G401 (cell line): ENCODE measurements at places on chromosomes 1 and 21. TPM values are rescaled to one million over a fixed set of nuclear protein-coding genes. Genes with fewer than 3 reads are reported as not detected.

The FHAD1 gene
- total RNA-seq = 13.7 and 24.0 TPM in 2 replicates

The RBM11 gene
- total RNA-seq = 0.62 TPM in 1 of 2 replicates, not detected in the other

The TMPRSS3 gene
- total RNA-seq = not detected in 2 replicates

The ALPL gene
- 0.58 and 0.98 TPM in 2 replicates for total RNA-seq

The MFSD2A gene
- total RNA-seq = 4.3 and 7.9 TPM in 2 replicates

- DNase-seq = no peak
These were observed 311.0 kb downstream of the HLX start for GRCh38 chr1:221190249-221190648.

DNA sequence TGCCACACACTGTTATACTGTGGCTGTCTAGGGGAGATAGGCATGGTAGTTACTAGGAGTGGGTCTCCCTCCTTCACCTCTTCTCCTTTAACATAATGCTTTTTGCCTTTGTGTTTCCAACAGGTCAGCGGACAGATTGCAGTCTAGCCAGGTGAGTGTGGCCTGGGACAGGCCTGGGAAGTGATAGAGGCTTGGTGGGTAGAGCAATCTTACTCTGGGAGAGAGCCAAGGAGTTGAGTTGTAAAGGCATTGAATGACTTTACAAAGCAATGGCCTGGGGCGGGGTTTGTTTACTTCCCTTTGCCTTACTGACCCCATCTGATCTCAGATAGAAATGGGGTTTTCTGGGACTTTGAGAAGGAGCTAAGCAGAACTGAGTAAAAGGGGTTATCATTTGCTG, 51.0 kb upstream of the IKBKE start:
- DNase-seq = no peak

DNA sequence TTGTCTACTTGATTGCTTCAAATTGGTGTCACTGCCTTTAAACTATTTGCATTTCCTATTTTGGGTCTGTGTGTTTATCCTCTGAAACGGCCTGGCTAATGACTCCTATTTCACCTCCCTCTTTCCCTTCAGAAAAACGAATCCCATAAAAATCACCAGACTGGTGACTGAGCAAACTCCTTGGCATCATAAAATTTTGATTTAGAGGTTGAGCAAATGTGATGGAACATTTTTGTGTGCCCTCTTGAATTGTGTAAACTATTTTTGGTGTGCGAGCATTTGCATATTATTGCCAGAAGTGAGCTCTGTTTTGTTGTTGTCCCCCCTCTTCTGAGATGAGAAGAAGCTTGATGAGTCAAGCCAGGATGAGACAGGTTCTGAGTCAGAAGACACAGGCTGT, 316.1 kb downstream of the AJAP1 start:
- DNase-seq = no peak

DNA sequence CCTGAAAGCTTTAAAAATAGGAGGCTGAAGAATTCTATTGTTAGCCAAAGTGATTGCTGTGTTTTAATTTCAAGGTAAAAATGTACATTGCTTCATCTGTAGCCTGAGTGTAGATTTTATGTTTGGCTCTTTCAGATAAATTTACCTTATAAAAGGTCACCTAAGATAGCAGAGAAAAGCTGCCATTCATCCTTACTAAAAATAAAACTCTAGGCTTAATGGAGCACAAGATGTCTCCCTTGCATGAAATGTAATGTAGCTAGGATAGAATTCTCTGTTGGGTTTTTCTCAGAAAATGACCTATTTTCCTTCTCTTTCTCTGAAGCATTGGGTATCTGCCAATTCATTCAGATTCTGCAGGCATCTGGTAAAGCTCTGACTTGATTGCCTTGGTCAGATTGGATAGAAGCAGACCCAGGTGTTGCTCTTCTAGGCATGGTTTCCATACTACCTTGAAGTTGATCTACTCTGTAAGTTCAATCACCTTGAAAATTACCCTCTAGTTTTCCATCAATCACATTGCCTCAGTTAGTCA, 176.6 kb upstream of the GORAB start:
- peak; percentile 3 for DNase-seq

DNA sequence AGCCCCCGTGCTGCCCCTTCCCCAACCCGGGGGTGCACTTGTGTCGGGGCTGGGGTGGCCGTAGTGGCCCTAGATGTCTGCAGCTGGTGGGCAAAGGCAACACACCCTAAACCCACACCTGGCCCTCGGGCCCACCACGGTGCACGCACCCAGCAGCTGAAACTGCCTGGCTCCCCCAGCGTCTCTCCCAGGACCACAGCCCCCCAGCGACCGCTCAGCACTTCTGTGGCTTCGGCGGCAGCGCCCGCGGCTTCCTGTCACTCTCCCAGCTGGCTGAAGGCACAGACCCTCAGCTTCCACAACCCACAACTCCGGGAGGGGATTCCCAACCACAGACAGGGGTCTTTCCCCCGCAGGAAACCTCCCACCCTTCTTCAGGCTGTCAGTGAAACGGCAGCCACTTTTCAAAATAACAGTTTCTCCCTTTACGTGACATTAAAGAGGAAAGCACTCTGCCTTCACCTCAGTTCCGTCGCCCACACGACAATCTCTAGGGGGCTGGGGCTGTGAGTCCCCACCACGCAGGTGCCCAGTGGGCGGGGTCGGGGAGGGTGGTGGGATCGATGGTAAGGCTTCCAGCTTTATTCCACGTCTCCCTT, 40.7 kb upstream of the COL6A2 start:
- no peak for DNase-seq

- no peak for DNase-seq
These were observed 61.7 kb upstream of the MRPS6 start for GRCh38 chr21:34011660-34012059.

GRCh38 chr21:46151261-46151988, 4.0 kb downstream of the FTCD start:
- no peak for DNase-seq

DNA sequence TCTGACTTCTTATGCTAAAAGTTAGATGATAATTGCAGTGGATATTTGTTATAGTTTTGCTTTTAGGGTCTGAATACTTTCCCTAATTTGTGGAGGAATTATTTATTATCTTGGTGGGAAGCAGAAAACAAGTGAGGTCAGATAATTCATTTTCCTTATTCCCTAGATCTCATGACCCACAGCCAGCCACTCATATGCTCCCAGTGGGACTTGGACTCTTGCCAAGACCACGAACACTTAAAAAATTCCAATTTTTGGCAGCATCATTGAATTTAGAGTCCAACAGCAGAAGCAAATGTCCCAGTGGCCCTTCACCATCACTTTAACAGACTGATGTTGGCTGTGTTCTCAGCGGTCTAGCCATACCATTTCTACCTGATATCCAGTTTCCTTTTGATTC, 204.2 kb downstream of the HMCN1 start:
- DNase-seq = no peak

DNA sequence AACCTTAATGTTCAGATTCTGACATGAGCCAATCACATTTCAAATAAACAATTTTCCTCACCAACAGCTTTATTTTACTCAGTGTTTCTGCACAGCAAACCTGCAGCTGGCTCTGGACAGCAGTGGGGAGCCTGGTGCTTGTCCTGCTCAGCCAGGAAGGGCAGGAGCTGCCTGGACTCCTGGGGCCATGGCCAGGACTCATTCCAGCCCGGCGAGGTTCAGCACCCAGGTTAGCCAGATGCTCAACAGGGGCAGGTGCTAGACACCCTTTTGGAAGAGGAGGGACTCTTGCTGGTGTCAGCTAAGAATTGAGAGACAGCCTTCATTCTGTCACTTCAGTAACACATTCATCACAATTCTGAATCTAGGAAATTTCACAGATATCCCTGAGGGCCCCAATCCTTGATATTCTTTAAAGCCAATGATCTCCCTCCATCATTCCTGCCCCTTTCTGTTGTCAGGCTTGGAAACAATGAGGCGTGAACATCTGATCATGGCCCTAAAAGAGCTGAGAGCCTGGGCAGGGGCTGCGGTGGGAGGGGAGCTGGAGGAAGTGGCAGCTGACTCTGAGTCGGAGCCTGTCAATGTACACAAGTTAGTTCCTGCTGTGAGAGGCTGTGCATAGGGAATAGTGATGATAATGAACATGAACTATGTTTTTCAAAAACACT, 251.3 kb downstream of the SDCCAG8 start:
- DNase-seq = no peak
